ENCODE measurements at places on chromosomes 16 and 17. TPM values are rescaled to one million over a fixed set of nuclear protein-coding genes. Genes with fewer than 3 reads are reported as not detected.

Gene ODAD4
- total RNA-seq, result 0.68 TPM

Gene ALDH3A1
- 0.21 TPM for total RNA-seq

Gene ZP2
- total RNA-seq, result not detected

Gene GUCY2D
- total RNA-seq, result not detected

Gene CHST6
- total RNA-seq, result 35.7 TPM

Gene SLC52A1
- total RNA-seq, result not detected

Gene FN3K
- total RNA-seq, result 37.1 TPM

Gene ALOX15
- 0.56 TPM for total RNA-seq

Gene TNRC6C
- total RNA-seq, result 11.5 TPM

Gene KCNH6
- total RNA-seq, result not detected

Gene DPEP1
- total RNA-seq, result 27.3 TPM

Gene TEKT1
- total RNA-seq, result 0.14 TPM

Gene TBC1D3E
- total RNA-seq, result not detected

Gene GNAO1
- 7.8 TPM for total RNA-seq

Gene KRT32
- total RNA-seq, result not detected

Gene BICDL2
- total RNA-seq, result 0.14 TPM

Gene C16orf96
- total RNA-seq, result 0.28 TPM

Gene APOBR
- 2.6 TPM for total RNA-seq

Gene KCNJ2
- 1.9 TPM for total RNA-seq

Gene CA10
- total RNA-seq, result not detected

Gene SULT1A2
- 1.6 TPM for total RNA-seq

Gene POLR2A
- 172 TPM for total RNA-seq

Gene TNFRSF13B
- total RNA-seq, result not detected

Gene CACNA1G
- 0.14 TPM for total RNA-seq

Gene DLX3
- total RNA-seq, result 0.36 TPM

Gene SRSF1
- total RNA-seq, result 207 TPM

Gene EVPLL
- total RNA-seq, result not detected

Gene LITAFD
- not detected for total RNA-seq

Gene SBK1
- 6.9 TPM for total RNA-seq

Gene KRTAP4-9
- total RNA-seq, result not detected

Gene UTS2R
- not detected for total RNA-seq

Gene TM4SF5
- 0.32 TPM for total RNA-seq

Gene PPL
- total RNA-seq, result 15.3 TPM

Gene SEC14L5
- 1.1 TPM for total RNA-seq

Gene TBC1D3G
- total RNA-seq, result not detected

Gene MRPL28
- total RNA-seq, result 71.3 TPM

Gene TMEM186
- 13.2 TPM for total RNA-seq

Gene CTRB1
- total RNA-seq, result not detected

Gene TAT
- 0.11 TPM for total RNA-seq

Gene ABCC11
- not detected for total RNA-seq

Gene CLEC19A
- total RNA-seq, result not detected

Gene KRTAP17-1
- not detected for total RNA-seq
